ENCODE measurements at places on chromosomes 2 and 18.

DNA sequence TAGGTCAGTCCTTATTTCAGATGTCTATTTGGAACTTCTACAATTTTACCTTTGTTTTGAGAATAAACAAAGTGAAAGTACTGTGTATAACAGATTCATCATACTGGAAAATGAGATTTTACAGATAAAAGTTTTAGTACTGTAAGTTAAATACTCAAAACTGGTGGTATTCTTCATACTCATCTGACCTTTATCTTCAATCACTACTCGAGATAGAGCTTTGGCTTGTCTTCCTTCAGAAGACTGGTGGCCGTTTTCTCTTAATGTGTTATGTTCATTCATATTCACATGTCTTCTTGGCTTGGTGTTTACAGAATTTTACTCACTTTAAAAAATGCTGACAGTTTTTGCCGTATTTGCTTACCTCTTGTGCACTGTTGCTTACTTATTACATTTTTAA lies 2.1 kb downstream of the SPOPL start:
- no peak for DNase-seq

DNA sequence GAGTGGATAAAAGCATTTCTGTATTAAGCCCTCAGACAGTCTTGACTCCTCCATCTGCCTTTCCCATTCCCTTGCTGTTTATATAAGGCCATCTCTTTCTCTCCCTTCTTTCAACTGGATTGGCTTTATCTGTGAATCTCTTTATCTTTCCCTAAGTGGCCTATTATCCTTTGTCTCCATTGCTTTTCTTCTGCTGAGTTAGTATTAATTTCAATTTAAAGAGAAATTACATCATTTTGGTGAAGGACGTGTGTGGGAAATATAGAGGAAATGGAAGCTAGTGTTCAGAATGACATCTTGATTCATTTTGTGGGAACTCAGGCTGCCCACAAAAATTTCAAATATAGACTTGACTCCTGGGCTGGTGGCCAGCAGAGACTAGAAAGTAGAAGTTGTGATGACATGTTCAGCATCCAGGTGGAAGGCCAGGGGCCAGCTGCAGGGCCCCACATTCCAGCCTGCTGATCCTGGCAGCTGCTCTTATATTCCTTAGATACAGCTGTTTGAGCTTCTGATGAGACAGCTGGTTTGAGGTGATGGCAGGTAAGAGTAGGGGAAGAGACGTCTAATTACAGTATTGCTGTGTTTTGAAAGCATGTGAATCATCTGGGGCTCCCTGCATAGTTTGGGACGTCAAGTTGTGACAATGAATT lies 52.3 kb downstream of the DIS3L2 start:
- peak; percentile 19 for DNase-seq

DNA sequence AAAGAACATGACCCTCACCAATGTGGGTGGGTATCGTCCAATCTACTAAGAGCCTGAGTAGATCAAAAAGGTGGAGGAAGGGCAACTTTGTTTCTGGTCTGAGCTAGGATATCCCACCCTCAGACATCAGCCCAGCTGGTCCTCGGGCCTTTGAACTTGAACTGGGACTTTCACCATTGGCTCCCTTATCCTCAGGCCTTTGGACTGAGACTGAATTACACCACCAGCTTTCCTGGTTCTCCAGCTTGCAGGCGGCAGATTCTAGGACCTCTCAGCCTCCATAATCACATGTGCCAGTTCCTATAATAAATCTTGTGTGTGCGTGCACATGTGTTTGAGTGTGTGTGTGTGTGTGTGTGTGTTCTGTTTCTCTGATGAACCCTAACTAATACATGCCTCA lies 10.6 kb downstream of the MGAT4A start:
- no peak for DNase-seq

- DNase-seq = no peak
These were observed 186.4 kb downstream of the MREG start for GRCh38 chr2:215826838-215827441.

GRCh38 chr2:220396287-220396686 lies 768.9 kb downstream of the SLC4A3 start:
- DNase-seq = no peak

- DNase-seq = no peak
These were observed 286.6 kb downstream of the AGAP1 start for GRCh38 chr2:235780401-235780800.

DNA sequence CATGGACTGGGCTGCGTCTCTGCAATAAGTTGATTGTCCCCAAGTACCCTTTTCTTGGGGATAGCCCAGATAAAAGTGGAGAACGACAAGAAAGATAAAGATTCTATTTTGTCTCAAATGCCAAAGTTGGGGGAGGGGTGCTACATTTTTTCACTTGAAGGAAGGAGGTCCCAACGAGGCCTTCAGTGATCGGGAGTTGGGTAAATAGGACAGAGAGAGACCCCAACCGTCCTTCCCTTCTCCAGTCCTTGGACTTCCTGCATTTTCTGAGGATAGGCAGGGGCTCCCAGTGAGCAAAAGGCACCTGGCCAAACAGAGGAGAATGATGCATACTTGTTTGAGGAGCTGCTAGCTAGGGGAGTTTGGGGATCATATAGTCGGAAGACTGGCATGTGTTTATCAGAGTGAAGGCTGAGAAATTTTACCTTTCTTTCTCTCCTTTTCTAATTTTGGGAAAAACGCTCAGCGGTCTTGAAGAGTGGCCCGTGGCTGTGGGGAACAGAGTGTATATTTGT lies 3.5 kb upstream of the EN1 start:
- no peak for DNase-seq

GRCh38 chr2:165431014-165431413 lies 38.5 kb upstream of the CSRNP3 start:
- no peak for DNase-seq

DNA sequence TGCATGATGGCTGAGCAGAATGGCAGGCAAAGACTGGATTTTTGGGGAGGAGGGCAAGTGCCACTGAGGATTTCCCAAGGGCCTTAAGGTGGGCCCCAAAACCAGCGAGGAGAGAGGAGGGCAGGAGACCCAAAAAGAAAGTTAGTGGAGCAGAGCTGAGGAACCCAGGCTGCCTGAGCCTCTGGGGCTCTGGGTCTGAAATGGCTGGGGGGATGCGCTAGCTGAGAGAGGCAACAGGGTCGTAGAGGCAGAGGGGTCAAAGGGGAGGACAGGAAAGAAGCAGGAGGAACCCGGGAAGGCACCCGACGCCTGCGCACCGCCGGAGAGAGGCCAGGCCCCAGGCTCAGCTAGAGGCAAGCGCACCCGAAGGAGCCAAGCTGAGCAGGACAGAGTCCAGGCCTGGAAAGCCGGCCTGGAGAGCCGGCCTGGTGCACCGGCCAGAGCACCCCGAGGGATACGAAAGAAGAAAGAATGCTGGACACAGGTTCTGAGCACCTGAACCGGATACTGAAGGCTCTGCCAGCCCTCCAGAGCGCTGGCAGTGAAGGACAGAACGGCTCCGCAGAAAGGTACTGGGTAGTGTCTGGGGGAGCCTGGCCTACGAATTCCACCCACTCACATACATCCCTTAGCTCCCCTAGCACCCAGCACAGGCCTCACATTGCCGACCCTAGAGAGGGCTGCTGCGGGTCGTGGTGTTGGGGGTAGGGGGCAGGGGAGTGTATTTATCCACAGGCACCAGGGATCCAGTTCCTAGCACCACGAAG lies 39.5 kb upstream of the ATP6V1B1 start:
- DNase-seq = no peak

GRCh38 chr2:54610700-54611099 lies 112.8 kb upstream of the EML6 start:
- no peak for DNase-seq

- DNase-seq = no peak
These were observed 2.2 kb upstream of the CTDSP1 start for GRCh38 chr2:218397463-218397819.

DNA sequence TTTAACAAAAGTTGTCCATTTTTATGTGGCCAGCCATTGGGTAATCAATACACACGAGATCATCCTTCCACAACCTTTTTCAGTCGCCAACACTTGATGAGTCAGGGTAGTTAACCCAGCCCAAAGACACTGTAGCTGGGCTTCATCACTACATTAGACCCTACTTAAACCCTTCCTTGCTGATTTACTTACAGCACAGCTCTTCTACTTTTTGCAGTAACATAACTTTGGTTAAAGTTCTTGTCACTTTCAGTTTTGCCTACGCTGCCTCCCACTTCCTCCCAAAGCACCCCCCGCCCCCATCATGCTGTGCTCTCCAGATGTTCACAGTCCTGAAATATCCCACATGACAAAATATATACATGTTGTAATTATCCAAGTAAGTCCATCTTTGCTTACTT lies 103.6 kb downstream of the CDK15 start:
- no peak for DNase-seq

DNA sequence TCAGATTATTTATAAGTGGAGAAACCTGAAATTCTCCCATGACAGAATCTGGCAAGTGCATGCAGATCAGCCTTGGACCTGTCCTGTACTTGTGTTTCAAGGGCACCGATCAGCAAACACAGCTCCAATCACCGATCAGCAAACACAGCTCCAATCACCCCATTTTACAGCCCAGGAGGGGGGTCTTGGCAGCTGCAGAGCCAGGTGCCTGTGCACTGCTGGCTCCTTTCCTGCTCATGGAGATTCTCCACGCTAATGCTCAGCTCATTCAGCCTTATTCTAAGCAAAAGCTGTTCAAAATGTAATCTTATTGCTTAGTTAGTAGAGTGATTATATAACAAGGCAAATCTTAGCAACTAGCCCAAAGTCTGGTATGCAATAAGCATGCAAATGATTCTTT lies 623.1 kb upstream of the HS6ST1 start:
- no peak for DNase-seq
